ENCODE measurements at places on chromosomes 7 and 10. TPM values are rescaled to one million over a fixed set of nuclear protein-coding genes. Genes with fewer than 3 reads are reported as not detected.

The KAZALD1 gene
- total RNA-seq = 4.2 TPM

The AASS gene
- total RNA-seq = 69.7 TPM

The NOD1 gene
- 7.7 TPM for total RNA-seq

The PARD3 gene
- total RNA-seq = 62.1 TPM

The HOXA5 gene
- 32.1 TPM for total RNA-seq

The PNLIPRP1 gene
- not detected for total RNA-seq

The BCL7B gene
- total RNA-seq = 8.2 TPM

The COL1A2 gene
- 3,270 TPM for total RNA-seq

The FAM25A gene
- total RNA-seq = not detected

The NIPSNAP2 gene
- 77.3 TPM for total RNA-seq

The MACROH2A2 gene
- 22.9 TPM for total RNA-seq

The WDR86 gene
- 34.4 TPM for total RNA-seq

The SEMA3E gene
- 8.3 TPM for total RNA-seq

The FAM25C gene
- total RNA-seq = not detected

The GRM3 gene
- total RNA-seq = 22.1 TPM

The PSD gene
- 32.7 TPM for total RNA-seq

The OGA gene
- total RNA-seq = 267 TPM

The FKBP6 gene
- total RNA-seq = not detected

The SLC29A4 gene
- total RNA-seq = 13.3 TPM

The CPA1 gene
- 0.77 TPM for total RNA-seq

The PDZD7 gene
- 8.4 TPM for total RNA-seq

The SKIDA1 gene
- 4.7 TPM for total RNA-seq

The GDF10 gene
- total RNA-seq = 6.6 TPM

The LBX1 gene
- 4.0 TPM for total RNA-seq

The FXYD4 gene
- not detected for total RNA-seq

The PRKG1 gene
- total RNA-seq = 38.1 TPM

The CTBP2 gene
- total RNA-seq = 79.6 TPM

The NKX1-2 gene
- total RNA-seq = 0.79 TPM

The SH2B2 gene
- 4.1 TPM for total RNA-seq

The CALML3 gene
- not detected for total RNA-seq

The SCART1 gene
- 2.9 TPM for total RNA-seq

The GRID2IP gene
- 0.39 TPM for total RNA-seq

The ANKRD22 gene
- 0.17 TPM for total RNA-seq

The IDI1 gene
- total RNA-seq = 219 TPM

The PILRA gene
- total RNA-seq = 4.3 TPM

The GFRA1 gene
- total RNA-seq = 109 TPM

The CYP2E1 gene
- total RNA-seq = 5.0 TPM

The PON1 gene
- total RNA-seq = 0.61 TPM

The TAS2R3 gene
- 5.7 TPM for total RNA-seq

The ZNF487 gene
- total RNA-seq = 23.5 TPM

The TMEM72 gene
- total RNA-seq = 8.0 TPM

The POLR2J2 gene
- total RNA-seq = 4.1 TPM

The DYNC1I1 gene
- 34.6 TPM for total RNA-seq

The TAF5 gene
- 6.1 TPM for total RNA-seq

The AKR1C1 gene
- total RNA-seq = 20.2 TPM

The NAT16 gene
- total RNA-seq = 0.40 TPM

The ENTPD1 gene
- total RNA-seq = 41.3 TPM

The LMBR1 gene
- 164 TPM for total RNA-seq

The EIF3A gene
- 77.1 TPM for total RNA-seq

The SLC13A1 gene
- total RNA-seq = not detected

The EPO gene
- not detected for total RNA-seq

The SLC39A12 gene
- 9.9 TPM for total RNA-seq

The HOXA11 gene
- total RNA-seq = not detected

The BAMBI gene
- total RNA-seq = 44.9 TPM

The GPR85 gene
- 13.6 TPM for total RNA-seq

Measured in spinal cord (tissue), 10 donors.